ENCODE measurements at places on chromosomes 5 and 9.

- peak; percentile 6 for DNase-seq
Measured at GRCh38 chr5:130720355-130720754, 444.7 kb downstream of the HINT1 start.

- DNase-seq = no peak
Measured at GRCh38 chr9:69931340-69931739, 110.7 kb downstream of the CFAP95 start.

- DNase-seq = no peak
Measured at GRCh38 chr9:83977196-83977595, 2.8 kb downstream of the HNRNPK start.

DNA sequence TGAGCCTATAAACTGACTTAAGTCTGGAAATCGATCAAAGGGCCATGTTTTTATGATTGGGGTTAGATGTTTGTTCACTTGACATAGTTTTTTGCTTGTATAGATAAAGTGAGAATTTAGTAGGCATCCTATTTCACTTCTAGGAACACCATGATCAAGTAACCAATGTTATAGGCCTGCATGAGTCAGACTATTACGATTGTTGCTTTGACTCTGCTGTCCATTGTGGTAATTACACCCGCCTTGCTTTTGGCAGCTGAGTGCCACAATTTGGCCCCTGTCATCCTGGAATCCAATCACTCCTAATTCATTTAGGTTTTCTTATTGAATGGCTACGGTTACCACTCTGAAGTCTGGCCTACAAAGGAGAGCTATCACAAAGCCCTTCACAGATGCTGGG is 67.8 kb upstream of the IL33 start:
- no peak for DNase-seq

DNA sequence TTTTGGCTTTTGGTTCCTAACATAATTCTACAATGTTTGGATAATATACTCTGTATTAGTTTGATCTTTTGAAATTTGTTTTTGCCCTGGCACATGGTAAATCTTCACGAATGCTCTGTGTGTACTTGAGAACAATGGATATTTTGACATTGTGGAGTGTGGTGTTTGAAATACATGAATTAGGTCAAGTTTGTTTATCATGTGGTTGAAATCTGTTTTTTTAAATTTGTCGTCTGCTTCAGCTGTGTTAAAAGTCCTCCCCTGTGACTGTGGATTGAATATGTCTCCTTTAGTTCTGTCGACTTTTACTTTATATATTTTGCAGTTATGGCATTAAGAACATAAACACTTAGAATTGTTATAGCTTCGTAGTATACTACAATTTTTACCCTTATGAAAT is 60.3 kb downstream of the DUSP1 start:
- DNase-seq = no peak

GRCh38 chr9:123787416-123787815 is 142.5 kb downstream of the DENND1A start:
- DNase-seq = no peak

DNA sequence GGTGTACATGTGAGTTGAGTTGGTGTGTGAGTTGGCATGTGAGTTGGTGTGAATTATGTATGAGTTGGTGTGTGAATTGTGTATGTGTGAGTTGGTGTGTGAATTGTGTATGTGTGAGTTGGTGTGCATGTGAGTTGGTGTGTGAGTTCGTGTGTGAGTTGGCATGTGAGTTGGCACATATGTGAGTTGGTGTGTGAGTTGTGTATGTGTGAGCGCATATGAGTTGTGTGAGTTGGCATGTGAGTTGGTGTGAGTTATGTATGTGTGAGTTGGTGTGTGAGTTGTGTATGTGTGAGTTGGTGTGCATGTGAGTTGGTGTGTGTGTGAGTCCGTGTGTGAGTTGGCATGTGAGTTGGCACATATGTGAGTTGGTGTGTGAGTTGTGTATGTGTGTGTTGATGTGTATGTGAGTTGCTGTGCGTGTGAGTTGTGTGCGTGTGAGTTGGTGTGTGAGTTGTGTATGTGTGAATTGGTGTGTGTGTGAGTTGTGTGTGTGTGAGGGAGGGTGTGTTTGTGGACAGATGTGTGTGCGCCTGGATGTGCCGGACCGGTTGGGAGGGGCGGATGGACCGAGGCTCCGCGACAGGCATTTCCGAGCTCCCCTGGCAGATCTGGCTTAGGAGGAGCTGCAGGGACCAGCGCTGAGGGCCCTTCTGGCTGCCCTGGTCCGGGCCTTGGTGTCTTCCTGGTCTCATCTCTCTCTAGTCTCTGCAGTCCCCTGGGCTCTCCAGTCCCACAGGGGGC is 162.5 kb upstream of the IER5L start:
- DNase-seq = no peak
